ENCODE measurements at places on chromosomes 7 and 10. TPM values are rescaled to one million over a fixed set of nuclear protein-coding genes. Genes with fewer than 3 reads are reported as not detected.

DNA sequence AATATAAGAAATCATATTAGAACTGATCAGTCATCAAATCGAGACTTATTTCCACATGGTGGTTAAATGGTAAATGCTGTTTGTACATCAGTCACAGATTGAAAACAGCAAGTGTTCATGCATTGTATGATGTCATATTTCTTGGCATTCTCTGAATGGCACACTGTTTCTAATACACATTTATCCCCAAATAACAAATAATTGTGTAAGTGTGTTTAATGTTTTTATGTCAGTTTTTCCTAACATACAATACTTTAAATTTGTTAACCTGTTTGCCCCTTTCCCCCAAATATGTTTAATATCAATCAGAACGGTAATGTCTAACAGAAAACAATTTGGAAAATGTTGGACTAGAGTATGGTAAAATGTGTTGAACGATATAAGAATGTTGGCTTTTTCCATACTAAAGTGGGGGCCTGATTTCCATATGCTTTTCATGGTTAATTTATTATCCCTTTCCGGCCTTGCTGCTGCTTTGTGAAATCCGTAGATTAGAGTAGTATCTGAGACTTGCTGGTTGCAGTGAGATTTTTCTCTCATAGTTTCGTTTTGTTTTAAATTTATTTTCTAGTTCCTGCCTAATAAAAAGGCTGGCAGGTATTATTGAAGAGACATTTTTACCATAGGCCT lies 23.7 kb downstream of the RAB18 start:
- H3K4me1 ChIP-seq, result peaks cover 61% of the 10 kb centered on the region
- no peak for DNase-seq
- H3K27me3 ChIP-seq, result no peaks in the 10 kb centered on the region
- H3K27ac ChIP-seq, result peak overlapping the region; percentile 43
- no peak overlapping the region for H3K4me3 ChIP-seq

DNA sequence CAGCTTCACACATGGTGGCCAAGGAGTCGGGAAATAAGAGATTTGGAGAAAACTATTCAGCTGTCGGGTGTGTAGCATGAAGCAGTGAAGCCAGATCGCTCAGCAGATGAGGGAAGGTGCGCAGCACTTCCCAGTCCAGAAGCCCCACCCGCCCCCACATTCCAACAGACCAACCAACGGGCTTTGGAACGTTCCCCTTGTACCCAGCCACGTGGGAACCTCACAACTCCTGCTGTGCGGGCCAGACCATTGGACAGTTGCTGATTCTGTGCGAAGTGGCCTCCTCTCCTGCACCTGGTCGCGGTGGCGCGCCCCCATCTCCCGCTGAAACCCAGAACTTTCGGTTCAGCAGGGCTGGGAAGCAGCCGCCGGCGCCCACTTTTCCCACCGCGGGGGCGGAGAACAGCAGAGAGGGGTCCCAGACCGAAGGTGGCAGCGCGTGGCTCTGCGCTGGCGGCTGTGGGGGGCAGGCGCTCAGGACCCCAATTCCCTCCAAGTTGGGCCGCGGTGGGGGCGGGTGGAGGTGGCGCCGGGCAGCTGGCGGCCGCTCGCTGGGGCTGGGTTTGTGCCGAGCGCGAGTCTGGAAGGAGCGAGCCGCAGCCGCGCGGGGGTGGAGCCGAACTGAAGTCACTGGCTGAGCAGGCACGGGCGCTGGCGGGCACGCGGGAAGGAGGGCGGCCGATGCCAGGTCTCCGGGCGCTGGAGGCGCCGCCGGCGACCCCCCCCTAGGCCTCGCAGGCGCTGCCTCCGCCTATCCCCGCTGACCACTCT lies 1301.5 kb upstream of the SORCS1 start:
- H3K4me3 ChIP-seq, result no peak overlapping the region
- peak; percentile 7 for DNase-seq
- H3K4me1 ChIP-seq, result no peaks in the 10 kb centered on the region
- no peak overlapping the region for H3K27ac ChIP-seq

- H3K36me3 ChIP-seq, result no peaks in the 10 kb centered on the region
- H3K4me1 ChIP-seq, result peaks cover 2% of the 10 kb centered on the region
- no peak for DNase-seq
Observed at GRCh38 chr10:70742537-70743429, 42.4 kb downstream of the TBATA start.

- no peak overlapping the region for H3K4me3 ChIP-seq
- peaks cover 10% of the 10 kb centered on the region for H3K27me3 ChIP-seq
- DNase-seq, result no peak
- H3K27ac ChIP-seq, result no peak overlapping the region
- H3K4me1 ChIP-seq, result no peaks in the 10 kb centered on the region
Observed at GRCh38 chr10:17816199-17816598, 7.1 kb downstream of the MRC1 start.

- H3K27me3 ChIP-seq, result peaks cover 7% of the 10 kb centered on the region
- DNase-seq, result no peak
- H3K36me3 ChIP-seq, result no peaks in the 10 kb centered on the region
- H3K4me1 ChIP-seq, result peaks cover 12% of the 10 kb centered on the region
- H3K27ac ChIP-seq, result no peak overlapping the region
Observed at GRCh38 chr7:17021205-17021604, 139.4 kb upstream of the AGR3 start.

- H3K36me3 ChIP-seq, result no peaks in the 10 kb centered on the region
- peaks cover 15% of the 10 kb centered on the region for H3K4me1 ChIP-seq
- H3K27me3 ChIP-seq, result no peaks in the 10 kb centered on the region
Observed at GRCh38 chr10:22850541-22850940, 77.3 kb upstream of the ARMC3 start.

DNA sequence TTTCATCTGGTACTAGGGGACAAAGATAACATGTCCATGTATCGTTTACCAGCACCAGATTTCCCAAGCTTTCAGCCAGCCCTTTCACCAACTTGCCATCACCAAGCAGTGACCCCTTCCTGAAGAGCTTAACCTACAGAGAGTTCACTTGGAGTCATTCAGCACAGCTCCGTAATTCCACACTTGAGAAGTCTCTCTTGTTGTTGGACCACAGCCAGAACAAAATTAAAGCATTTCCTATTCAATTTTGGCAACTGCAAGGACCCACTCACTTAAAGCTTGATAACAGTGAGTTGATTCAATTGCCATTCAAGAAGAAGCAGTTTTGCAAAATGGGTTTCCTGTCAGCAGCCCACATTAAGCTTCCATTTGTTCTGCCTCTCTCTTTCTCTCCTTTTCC lies 88.5 kb upstream of the LRRTM3 start:
- no peaks in the 10 kb centered on the region for H3K27me3 ChIP-seq
- no peaks in the 10 kb centered on the region for H3K36me3 ChIP-seq
- no peak overlapping the region for H3K4me3 ChIP-seq

DNA sequence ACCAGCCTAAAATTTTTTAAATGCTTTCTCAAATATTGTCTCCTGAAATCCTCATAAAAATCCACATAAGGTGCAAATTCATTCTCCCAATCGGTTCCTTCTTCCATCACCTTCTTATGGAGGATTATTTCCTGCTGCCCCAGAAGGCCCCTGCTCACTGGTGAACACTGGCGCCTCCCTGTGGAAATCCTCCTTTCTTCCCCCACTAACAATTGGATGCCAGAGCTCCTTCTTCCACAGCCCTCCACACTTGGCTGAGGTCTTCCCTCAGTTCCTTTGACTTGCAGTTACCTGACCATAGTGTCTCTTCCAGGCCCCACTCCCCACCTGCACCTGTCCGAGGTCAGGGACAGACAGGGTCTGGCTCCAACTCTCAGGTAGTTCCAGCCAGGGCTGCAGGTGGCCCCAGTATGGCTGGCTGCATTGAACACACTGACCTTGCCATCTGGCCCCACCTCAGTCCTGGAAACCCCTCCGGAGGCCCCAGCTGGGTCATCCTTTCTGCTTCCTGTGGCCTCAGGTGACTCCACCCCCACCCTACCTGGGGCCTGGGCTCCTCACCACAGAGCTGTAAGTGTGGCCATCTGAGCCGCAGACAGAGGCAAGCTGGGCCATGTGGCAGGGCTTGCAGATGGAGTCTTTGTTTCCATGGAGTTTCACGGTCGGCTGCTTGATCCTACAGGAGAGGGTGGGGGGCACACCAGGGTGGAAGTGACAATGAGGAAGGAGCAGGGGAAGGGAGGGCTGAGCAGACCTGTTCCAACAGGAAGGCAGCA lies 18.4 kb downstream of the SPOCK2 start:
- H3K4me3 ChIP-seq, result no peak overlapping the region
- DNase-seq, result peak; percentile 50
- H3K27ac ChIP-seq, result peak overlapping the region; percentile 85
- peaks cover 36% of the 10 kb centered on the region for H3K4me1 ChIP-seq
- H3K36me3 ChIP-seq, result peaks cover 59% of the 10 kb centered on the region

Gene C10orf95
- 0.32 TPM for total RNA-seq

Gene EPHB6
- total RNA-seq, result 14.7 TPM

Gene SDHAF3
- 44.3 TPM for total RNA-seq

Gene FAM241B
- 6.3 TPM for total RNA-seq

Gene AKR1C3
- 0.19 TPM for total RNA-seq
